ENCODE measurements at places on chromosomes 13 and 19.

DNA sequence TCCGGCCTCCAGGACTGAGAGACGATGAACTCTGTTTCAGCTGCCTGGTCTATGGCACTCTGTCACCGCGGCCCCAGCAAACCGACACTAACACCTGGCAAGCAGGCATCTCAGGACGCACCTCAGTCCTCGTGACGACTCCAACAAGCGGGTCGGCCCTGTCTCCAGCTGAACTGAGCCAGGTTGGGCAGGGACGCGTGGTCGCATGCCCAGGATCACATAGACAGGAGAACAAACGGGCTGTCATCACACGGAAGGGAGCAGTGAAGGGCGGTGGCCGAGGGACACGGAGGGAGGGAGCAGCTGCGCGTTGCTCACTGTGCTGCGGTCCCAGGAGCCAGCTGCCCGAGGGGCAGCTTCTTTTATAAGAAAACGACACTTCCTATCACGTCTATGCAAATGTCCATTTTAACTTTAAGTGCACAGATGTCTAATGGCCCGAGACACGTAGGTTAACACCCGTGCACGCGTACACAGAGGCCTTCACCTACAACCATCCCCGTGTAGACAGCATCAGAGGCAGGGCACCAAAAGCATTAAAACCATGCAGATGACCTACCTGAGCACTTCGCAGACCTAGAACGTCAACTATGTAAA, 8.9 kb downstream of the SGTA start:
- no peak for DNase-seq

DNA sequence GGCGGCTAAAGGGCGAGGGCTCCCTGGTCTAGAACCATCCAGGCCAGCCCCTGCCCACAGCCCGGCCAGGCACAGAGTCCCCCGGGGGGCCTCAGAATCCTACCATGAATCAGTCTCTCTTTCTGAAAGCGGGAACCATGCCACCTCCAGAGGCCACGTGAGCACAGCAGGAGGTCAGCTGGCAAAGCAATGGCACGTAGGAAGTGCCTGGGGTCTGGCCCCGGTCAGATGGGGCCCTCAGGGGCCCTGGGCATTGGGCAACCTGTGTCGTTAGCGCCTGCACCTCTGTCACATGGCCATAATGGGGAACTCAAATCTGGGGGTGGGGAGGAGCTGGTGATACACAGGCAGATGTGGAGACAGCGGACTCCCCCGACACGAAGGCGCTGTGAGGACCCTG, 8.8 kb downstream of the MFSD12 start:
- DNase-seq, result no peak

DNA sequence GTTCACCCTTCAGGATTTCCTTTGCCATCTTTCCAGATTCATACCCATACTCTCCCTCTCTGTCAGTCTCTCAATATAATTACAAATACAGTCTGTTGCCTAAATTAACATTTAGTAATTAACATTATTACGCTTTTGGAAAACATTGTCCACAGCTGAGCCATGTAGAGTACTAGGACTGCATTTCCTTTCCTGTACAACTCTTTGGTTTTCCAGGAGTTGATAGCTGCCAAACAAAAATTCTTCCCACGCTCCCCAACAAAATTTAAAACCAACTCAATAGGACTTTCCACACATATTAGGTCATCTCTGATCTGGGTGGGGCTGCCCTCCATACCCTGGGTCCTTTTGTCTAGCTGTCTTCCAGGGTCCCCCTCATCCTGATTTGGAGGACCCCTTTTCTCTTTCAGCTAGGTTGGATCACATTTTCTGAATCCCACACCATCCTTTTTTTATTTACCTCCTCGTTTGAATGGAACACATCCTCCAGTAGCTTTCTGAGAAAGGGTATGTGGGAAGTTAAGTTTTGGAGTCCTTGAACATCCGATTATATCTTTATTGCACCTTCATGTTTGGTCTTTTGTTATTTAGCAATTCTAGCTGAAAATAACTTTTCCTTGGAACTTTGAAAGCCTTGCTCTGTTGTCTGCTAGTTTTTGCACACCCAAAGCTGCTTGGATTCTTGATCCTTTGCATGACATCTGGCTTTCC, 17.7 kb downstream of the ONECUT3 start:
- DNase-seq, result no peak

DNA sequence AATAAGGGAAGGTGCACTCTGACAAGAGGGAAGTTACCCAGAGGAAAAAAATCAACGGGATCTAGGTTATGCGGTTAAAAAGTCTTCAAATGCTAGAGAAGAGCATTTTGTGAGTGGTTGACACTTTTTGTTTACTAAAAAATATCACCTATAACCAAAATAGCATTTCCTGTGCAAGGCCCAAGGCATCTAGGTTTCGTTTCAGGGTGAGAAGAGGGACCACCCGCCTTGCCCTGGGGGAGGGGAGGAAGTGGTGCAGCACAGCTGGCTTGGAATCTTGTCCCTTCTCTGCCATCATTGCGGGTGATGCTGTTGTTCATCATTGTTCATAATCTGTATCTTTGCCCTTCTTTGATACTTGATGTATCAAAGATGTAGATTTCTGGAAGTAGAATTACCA, 80.6 kb downstream of the NUFIP1 start:
- DNase-seq, result no peak

DNA sequence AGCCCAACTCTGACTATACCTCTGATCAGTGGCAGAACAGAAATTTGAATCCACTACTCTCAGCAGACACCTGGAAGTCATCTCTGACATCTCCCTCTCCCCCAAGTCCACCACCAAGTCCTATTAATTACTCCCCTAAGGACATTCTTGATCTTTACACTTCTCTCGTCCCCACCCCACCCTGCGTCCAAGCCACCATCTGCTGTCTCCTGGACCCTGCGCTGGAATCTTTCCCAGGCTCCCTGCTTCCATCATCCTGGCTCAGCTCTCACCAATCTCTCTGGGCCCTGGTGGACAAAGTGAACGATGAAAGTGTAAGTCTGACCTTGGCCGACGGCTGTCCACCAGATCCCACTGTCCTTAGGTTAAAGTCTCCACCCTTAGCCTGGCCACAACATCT, 145.6 kb upstream of the GJB6 start:
- no peak for DNase-seq

DNA sequence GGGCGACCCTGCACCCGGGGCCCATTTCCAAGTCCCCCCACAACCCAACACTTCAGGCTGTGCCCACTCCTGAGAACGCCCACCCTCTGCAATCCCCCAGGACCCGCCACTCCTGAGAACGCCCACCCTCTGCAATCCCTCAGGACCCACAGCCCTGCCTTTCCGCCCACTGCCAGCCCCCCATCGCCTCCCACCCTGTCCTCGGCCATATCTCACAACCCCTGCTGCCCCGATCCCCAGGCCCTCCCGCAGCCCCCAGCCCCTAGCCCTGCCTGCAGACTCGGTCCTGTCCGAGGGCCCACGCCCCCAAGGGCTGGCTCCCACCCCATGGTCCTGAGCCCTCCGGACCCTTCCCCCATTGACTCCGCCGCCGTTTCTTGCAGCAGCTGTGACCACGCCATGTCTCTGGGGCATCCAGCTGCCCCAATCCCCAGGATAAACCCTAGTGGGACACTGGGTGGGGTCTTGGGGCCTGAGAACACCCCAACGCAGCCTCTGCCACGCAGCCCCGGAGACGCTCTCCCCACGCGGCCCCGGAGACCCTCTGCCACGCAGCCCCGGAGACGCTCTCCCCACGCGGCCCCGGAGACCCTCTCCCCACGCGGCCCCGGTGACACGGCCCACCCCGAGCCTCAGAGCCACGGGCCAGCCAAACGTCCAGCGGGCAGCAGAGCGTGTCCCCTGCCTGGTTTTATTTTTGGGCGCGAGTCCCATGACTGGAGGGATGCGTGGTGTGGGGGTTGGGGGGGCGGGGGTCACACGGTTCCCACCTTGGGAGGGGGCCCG, 17.0 kb downstream of the SBNO2 start:
- no peak for DNase-seq

Data from fibroblast of skin of right quadriceps (primary cell).